ENCODE measurements at places on chromosomes 5 and 9.

GRCh38 chr5:56676091-56676768 lies 139.1 kb upstream of the MAP3K1 start:
- no peaks in the 10 kb centered on the region for H3K36me3 ChIP-seq
- peaks cover 5% of the 10 kb centered on the region for H3K4me1 ChIP-seq
- no peak for DNase-seq
- no peak overlapping the region for H3K4me3 ChIP-seq

- H3K4me1 ChIP-seq = no peaks in the 10 kb centered on the region
- no peaks in the 10 kb centered on the region for H3K27me3 ChIP-seq
- no peak overlapping the region for H3K27ac ChIP-seq
- H3K4me3 ChIP-seq = no peak overlapping the region
Observed at GRCh38 chr5:169656125-169656901, 19.2 kb downstream of the DOCK2 start.

DNA sequence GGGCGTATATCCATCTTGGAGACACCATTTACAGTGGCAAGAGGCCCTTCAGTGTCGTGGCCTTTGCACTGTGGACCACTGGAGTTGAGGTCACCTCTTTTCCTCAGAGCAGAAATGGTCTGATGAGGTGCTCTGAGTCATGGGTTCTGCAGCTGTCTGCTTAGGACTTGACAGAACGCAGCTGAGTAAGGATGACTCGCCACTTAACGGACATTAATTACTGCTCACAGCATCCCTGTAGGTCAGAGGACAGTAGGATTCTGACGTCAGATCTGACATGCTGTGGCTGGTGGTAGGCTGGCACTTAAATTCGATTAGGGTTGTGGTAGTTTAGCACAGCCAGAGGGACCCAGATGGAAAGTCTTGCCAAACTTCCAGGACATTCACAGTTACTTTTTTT lies 479.4 kb downstream of the DMAC1 start:
- H3K4me1 ChIP-seq = no peaks in the 10 kb centered on the region
- peak overlapping the region; percentile 12 for H3K27ac ChIP-seq
- no peak overlapping the region for H3K4me3 ChIP-seq
- H3K27me3 ChIP-seq = no peaks in the 10 kb centered on the region

- DNase-seq = no peak
- no peaks in the 10 kb centered on the region for H3K36me3 ChIP-seq
- H3K27me3 ChIP-seq = no peaks in the 10 kb centered on the region
- no peak overlapping the region for H3K27ac ChIP-seq
- H3K4me1 ChIP-seq = no peaks in the 10 kb centered on the region
Observed at GRCh38 chr5:104965006-104965405, 1402.4 kb upstream of the NUDT12 start.

DNA sequence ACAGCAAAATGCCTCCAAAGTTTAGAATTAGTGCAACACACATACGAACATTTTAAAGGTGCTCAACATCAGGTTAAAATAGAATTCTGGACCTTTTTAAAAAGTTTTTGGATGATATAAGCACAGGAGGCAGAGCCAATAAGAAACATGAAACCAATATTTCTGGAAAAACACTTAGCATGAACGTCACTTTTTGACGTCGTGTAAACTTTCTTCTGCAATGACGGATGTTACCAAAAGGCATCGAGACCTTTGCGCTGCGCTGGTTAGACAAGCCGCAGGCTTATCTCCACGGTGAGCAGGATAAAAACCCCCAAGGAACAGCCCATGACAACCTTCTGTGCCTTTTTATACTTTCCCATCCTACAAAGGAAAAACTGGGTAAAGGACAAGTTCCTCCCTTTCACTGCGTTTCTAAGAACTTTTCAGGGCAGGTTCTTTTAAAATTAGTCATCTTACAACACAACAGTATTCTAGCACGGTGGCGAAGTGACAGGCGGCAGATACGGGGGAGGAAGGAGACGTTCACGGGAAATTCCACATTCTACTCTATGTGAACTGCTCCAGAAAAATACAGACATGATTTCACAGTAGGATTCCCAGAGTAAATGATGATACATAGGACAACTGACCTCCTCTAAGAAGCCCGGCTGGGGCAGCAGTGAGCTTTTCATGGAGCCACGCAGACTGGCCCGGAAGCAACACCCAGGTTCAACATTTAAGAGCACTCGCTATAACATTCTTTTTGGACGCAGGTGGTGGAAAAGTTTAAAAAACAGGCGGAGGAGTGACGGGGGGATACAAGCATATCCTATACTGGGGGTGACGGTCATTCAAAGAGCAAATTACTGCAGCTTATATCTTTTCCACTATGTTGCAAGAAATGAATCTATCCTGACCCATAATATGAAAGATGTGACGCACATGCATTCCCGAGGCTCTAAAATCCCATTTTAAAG lies 52.4 kb downstream of the USP20 start:
- H3K36me3 ChIP-seq = no peaks in the 10 kb centered on the region
- H3K27ac ChIP-seq = no peak overlapping the region
- no peaks in the 10 kb centered on the region for H3K27me3 ChIP-seq
- no peak overlapping the region for H3K4me3 ChIP-seq

GRCh38 chr5:98827161-98827560 lies 53.7 kb downstream of the RGMB start:
- no peaks in the 10 kb centered on the region for H3K36me3 ChIP-seq
- H3K4me1 ChIP-seq = no peaks in the 10 kb centered on the region
- DNase-seq = no peak
- H3K4me3 ChIP-seq = no peak overlapping the region
- no peaks in the 10 kb centered on the region for H3K27me3 ChIP-seq

DNA sequence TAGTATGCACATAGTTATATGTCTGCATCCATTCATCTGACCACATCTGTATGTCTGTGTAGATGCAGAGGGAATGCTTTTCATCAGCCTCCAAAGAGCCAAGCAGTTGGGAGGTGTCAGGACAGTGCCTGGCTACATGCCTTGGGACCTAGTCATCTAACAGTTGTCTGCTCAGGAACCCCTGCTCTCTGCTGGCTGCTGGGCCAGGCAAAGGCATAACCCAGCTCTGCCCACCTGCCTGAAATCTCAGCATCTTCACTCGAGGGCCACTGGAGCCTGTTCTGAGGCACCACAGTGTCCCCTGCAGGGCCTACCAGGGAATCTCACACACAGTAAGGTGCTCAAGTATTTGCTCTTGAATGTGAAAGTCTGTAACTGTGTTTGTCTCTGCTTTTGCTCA lies 3.7 kb downstream of the C9orf50 start:
- no peak overlapping the region for H3K4me3 ChIP-seq
- H3K27ac ChIP-seq = no peak overlapping the region
- DNase-seq = no peak
- no peaks in the 10 kb centered on the region for H3K4me1 ChIP-seq
- no peaks in the 10 kb centered on the region for H3K27me3 ChIP-seq
- no peaks in the 10 kb centered on the region for H3K36me3 ChIP-seq

- no peak for DNase-seq
- H3K27ac ChIP-seq = no peak overlapping the region
- H3K4me1 ChIP-seq = peaks cover 16% of the 10 kb centered on the region
Observed at GRCh38 chr5:10481241-10481935, 39.7 kb downstream of the ROPN1L start.

DNA sequence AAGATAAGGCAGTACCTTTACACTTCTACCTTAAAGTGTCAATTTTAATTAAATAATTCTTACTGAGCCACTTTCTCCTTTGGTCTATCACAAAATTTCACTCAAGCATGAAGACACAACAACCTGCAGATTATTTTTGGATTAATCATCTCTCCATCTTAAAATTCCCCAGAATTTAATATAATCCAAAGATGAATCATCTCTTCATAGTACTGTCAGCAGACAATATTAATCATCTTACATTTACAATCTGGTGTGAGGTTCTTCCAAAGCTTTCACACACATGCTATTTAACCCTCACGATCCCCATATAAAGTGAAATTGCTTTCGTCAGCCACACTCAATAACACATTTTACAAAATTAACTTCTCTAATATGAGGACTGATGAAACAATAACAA lies 43.0 kb downstream of the LHFPL2 start:
- DNase-seq = no peak
- H3K4me1 ChIP-seq = peaks cover 50% of the 10 kb centered on the region
- no peaks in the 10 kb centered on the region for H3K27me3 ChIP-seq
- peak overlapping the region; percentile 48 for H3K27ac ChIP-seq
- no peak overlapping the region for H3K4me3 ChIP-seq

- H3K4me1 ChIP-seq = no peaks in the 10 kb centered on the region
- no peak for DNase-seq
- no peak overlapping the region for H3K27ac ChIP-seq
- no peak overlapping the region for H3K4me3 ChIP-seq
- 0 out of 2 replicates have a peak, but pooled peaks cover 6% of the 10 kb centered on the region for H3K36me3 ChIP-seq
Observed at GRCh38 chr5:61504143-61504770, 172.2 kb downstream of the ZSWIM6 start.

- DNase-seq = no peak
- H3K4me1 ChIP-seq = no peaks in the 10 kb centered on the region
- H3K4me3 ChIP-seq = no peak overlapping the region
- H3K27ac ChIP-seq = no peak overlapping the region
- H3K36me3 ChIP-seq = no peaks in the 10 kb centered on the region
- peaks cover 3% of the 10 kb centered on the region for H3K27me3 ChIP-seq
Observed at GRCh38 chr5:8176101-8176693, 307.2 kb downstream of the MTRR start.

DNA sequence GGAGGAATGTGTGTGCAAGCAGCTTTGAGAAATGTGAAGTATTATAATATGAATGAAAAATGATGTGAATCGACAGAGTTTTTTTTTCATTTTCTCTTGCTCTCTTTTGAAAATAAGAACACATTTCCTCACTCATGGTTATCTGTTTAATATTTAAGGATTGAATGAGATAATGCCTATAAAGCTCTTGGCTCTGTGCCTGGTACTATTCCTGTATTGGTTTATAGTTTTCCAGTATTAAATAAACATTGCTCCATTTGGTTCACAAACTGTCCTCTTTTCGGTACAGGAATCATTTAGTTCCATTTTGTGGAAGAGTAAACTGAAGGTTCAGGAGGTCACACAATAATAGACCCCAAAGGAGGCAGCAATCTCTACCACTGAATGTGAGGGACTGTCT lies 1185.5 kb upstream of the WWC1 start:
- H3K4me3 ChIP-seq = no peak overlapping the region
- peaks cover 5% of the 10 kb centered on the region for H3K27me3 ChIP-seq
- H3K4me1 ChIP-seq = no peaks in the 10 kb centered on the region
- H3K27ac ChIP-seq = no peak overlapping the region
- no peaks in the 10 kb centered on the region for H3K36me3 ChIP-seq
- no peak for DNase-seq

- H3K4me1 ChIP-seq = peaks cover 31% of the 10 kb centered on the region
- no peak for DNase-seq
- H3K27me3 ChIP-seq = no peaks in the 10 kb centered on the region
- no peak overlapping the region for H3K27ac ChIP-seq
Observed at GRCh38 chr5:10465726-10466125, 24.0 kb downstream of the ROPN1L start.

DNA sequence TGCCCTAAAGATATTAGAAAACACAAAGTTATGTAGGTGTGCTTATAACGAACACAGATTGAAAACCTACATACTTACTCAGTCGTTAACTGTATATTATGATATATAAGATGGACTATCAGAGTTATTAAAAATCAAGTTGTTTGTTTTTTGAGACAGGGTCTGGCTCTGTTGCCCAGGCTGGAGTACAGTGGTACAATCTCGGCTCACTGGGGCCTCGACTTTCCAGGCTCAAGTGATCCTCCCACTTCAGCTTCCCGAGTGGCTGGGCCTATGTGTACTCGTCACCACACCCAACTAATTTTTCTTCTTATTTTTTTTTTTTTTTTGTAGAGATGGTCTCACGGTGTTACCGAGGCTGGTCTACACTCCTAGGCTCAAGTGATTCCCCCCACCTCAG lies 158.3 kb downstream of the TSSK1B start:
- H3K4me1 ChIP-seq = peaks cover 30% of the 10 kb centered on the region
- no peaks in the 10 kb centered on the region for H3K27me3 ChIP-seq
- H3K27ac ChIP-seq = no peak overlapping the region
- H3K4me3 ChIP-seq = no peak overlapping the region
- DNase-seq = no peak

GRCh38 chr9:85332487-85332886 lies 409.3 kb downstream of the AGTPBP1 start:
- DNase-seq = no peak
- no peak overlapping the region for H3K27ac ChIP-seq
- no peaks in the 10 kb centered on the region for H3K27me3 ChIP-seq
- no peak overlapping the region for H3K4me3 ChIP-seq

DNA sequence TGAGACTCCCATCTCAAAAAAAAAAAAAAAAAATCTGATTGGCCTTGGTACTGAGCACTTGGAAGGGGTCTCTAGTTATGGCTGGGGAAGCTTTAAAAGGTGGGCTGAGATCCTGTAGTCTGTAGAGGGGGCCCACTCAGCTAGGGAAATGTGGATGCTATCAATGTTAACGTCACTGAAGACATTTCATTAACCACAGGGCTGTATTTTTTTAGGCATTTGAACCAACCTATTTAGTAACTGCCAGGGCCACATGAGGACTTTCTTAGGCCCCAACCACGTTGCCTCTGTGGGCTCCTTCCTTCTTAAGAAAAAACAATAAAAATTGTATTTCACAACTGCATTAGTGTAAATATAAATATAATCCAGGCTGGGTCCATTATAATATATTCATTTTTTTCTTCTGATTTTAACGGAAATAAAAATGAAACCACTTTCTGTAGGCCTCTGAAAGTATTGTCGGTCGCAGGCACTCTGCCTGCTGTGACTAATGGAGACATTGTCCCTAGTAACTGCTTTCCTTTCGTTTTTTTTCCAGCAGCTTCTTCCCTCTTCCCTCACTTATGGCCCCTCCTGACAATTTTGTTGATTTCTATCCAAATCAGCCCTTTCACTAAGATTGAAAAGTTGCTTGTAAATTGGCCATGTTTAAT lies 71.6 kb downstream of the GCNT1 start:
- peaks cover 10% of the 10 kb centered on the region for H3K4me1 ChIP-seq
- H3K4me3 ChIP-seq = no peak overlapping the region
- H3K27ac ChIP-seq = no peak overlapping the region
- no peak for DNase-seq
